Germinal center (tissue), 1 donor: ENCODE measurements at places on chromosomes 7 and 10.

DNA sequence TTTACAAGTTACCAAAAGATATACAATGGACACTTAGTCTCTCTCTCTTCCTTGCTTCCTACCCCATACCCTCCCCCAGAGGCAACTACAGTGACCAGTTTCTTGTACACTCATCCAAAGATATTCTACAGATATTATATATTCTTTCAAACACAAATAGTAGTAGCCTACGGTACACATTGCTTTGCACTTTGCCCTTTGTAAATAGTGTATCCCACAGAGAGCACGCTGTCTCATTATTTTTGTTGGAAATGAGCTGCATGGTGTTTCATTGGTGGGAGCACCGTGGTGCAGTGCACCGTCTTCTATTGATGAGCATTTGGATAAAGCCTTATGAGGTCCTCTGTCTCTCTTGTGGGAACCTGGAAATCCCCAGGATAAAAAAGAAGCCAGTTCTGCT, 24.2 kb downstream of the STRA8 start:
- DNase-seq = no peak

GRCh38 chr7:35761871-35762677, 38.8 kb upstream of the SEPTIN7 start:
- no peak for DNase-seq

DNA sequence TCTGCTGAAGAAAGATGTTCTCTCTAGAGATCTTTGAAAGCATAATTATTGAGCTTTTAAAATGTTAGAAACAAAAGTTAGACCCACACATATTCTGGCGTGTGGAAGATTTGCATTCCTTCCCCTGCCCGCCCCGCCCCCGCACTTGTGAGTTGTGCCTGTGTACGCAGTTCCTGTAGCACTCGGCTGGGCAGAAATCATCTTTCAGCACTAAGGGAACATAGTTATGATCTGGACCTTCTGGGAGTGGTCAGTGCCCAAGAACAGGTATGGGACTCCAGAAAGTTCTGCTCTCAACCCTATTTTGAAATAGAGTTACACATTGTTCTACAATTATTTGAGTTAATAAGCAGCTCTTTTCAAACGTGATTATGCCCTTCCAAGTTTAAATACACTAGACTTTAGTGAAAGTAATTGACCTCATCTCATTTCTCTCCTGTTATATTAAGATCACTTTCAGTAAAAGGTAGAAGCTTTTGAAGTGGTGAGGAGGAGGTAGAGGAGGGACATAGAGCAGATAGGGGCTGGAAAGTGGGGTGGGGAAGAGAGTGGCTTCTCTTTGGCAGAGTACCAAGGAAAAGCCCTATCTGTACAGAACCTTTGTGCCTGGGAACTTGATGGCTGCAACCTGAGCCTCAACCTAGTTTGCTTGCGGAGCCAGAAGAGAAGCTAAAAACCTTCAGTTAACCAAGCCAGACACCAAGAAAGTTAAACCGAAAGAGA, 5.7 kb downstream of the BLVRA start:
- DNase-seq = peak; percentile 56

DNA sequence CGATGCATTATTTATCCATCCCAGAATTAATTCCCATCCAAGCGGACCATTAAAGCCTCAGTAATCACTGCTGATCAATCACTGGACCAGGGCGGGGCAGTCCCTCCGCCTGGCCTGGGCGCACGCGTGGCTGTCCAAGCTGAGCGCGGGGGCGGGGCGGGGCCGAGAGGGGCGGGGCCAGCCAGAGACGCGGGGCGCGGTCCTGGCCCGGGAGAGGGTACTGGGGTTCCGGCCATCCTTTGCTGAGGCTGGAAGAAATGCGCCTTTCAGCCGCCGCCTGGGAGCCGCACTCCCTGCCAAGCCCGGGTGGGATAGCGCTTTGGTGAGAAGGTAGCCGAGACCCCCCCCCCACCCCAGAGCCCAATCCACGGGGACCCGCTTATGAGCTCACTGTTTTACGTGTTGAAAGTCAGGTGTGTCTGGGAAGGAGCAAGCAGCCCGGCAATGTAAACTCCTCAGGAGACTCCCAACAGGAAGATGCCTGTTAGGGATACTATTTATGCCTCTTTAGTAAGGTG, at the start of gene ARHGAP22:
TSS of gene ARHGAP22 (minus strand) at position 83 of the 518 bp plus-strand sequence. CDS start 277 bp downstream, outside the sequence.
- DNase-seq = peak; percentile 72

GRCh38 chr10:47050618-47051455, 139.6 kb downstream of the PTPN20 start:
- DNase-seq = no peak

GRCh38 chr10:102065561-102066398, 631 bp downstream of the HPS6 start:
- peak; percentile 61 for DNase-seq

DNA sequence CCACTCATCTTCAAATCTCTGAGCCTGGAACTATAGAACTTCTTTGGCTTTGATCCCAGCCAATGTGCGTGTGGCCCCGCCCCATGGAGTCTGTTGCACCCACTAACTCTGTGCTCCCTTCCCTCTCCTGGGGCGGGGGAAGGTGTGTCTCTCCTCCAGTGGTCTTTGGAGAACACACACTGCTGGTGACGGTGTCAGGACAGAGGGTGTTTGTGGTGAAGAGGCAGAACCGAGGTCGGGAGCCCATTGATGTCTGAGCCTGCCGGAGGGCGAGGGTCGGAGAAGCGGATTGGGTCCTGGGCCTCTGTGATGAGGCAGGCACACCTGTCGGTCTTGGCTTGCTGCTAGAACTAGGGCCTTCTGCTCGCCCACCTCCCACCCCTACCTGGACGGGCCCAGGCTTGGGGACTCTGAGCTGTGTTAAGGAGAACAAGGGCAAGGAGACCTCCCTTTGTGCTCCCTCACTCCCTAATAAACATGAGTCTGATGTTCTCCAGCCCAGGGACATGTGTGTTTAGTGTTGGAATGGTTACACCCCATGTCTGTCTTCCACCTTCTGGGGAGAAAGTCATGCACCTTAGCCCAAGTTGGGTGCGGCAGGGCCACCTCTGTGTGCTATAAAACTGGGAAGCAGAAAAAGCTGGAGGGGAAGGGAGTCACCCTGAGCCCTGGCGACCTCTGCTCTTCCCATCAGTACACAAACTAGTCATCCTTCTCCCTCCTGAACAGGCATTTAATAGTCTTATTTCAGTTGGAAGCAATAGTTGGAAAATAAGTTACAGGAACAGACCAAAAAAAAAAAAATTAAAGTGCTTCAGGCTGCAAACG, 4.6 kb downstream of the TRAPPC14 start:
- DNase-seq = no peak

DNA sequence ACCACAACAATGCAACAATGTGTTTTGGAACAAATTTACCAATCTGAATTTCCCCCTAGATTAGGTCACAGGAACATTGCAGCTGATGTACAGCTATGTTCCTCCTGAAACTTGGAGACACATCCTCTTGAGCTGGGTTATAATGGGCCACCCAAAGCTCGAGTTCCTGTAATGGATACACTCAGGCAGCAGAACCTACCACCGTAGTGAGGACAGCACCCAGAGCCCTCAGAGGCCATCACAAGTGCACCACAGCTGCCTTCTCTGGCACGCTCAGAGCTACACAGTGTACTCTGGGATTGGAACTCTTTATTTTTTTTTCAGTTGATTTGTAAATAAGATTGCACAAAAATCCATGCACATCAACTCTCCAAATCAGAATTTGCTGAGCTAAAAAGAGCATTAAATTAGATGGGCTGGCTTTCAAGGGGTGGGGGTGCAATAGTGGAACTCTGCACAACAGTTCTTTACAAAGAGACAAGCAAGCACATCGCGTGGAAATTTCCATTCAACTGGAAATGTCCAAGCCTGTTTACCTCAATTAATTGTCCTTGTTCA, 56.7 kb downstream of the EGFR start:
- DNase-seq = no peak

- peak; percentile 64 for DNase-seq
Observed at GRCh38 chr10:114304571-114305421, 65.7 kb downstream of the VWA2 start.

GRCh38 chr10:17001961-17002749, 127.5 kb downstream of the CUBN start:
- DNase-seq = no peak
